ENCODE measurements at places on chromosomes 12 and 14. TPM values are rescaled to one million over a fixed set of nuclear protein-coding genes. Genes with fewer than 3 reads are reported as not detected.

DNA sequence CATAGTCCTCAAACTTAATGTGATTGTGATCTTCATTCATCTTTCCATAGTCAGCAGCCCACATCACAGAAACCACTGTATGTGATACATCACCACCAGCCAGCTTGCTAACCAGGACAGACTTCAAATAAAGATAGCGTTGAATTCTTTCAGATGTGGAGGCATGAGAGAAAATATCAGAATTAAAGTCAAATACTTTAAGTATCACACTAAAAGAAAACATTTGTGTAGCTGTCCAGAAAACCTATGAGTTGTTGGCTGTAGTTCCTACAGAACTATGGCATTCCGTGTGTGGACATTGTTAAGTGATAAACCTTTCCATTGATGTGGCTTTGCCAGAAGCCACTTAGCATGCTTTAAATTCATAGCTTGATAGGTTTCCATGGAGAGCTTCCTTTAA lies 105.1 kb downstream of the LLPH start:
- H3K4me3 ChIP-seq = no peak overlapping the region
- DNase-seq = peak; percentile 17
- H3K27ac ChIP-seq = no peak overlapping the region
- H3K4me1 ChIP-seq = no peaks in the 10 kb centered on the region
- H3K36me3 ChIP-seq = no peaks in the 10 kb centered on the region
- H3K27me3 ChIP-seq = no peaks in the 10 kb centered on the region

DNA sequence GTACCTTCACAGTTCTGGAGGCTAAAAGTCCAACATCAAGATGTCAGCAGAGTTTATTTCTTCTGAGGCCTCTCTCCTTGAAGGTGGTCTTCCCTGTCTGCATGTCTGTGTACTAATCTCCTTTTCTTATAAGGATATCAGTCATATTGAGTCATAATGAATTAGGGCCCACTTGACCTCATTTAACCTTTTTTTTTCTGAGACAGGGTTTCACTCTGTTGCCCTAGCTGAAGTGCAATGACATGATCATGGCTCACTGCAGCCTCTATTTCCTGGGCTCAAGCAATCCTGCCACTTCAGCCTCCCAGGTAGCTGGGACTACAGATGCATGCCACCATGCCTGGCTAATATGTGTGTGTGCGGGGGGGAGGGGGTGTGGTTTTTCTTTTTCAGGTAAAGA lies 41.7 kb downstream of the PPM1H start:
- no peaks in the 10 kb centered on the region for H3K27me3 ChIP-seq
- no peak for DNase-seq

DNA sequence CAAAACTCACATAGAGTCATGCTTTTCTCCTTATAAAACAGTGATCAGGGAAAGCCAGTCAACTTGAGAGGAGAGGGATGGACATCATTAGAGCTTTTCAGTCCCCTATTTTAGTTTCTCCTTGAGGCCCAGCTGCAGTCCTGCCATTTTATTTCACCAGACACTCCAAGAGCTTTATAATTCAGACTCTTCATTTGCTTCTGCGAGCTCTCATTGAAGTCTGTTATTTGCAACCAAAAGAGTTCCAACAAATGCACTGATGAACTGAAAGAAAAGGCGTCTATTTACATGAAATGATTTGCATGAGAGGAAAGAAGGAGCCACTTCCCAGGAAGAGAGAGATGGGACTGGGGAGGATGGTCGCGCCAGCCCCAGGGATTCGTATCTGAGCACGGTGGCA lies 86.8 kb downstream of the NDUFA12 start:
- H3K4me3 ChIP-seq = no peak overlapping the region
- H3K36me3 ChIP-seq = no peaks in the 10 kb centered on the region
- H3K27me3 ChIP-seq = no peaks in the 10 kb centered on the region
- DNase-seq = no peak
- no peak overlapping the region for H3K27ac ChIP-seq
- H3K4me1 ChIP-seq = no peaks in the 10 kb centered on the region

- H3K36me3 ChIP-seq = no peaks in the 10 kb centered on the region
- no peaks in the 10 kb centered on the region for H3K27me3 ChIP-seq
- H3K4me1 ChIP-seq = no peaks in the 10 kb centered on the region
- H3K27ac ChIP-seq = no peak overlapping the region
- DNase-seq = no peak
Observed at GRCh38 chr12:127548123-127548553, 718.8 kb upstream of the TMEM132C start.

- H3K4me1 ChIP-seq = peaks cover 29% of the 10 kb centered on the region
- H3K27ac ChIP-seq = no peak overlapping the region
- no peaks in the 10 kb centered on the region for H3K36me3 ChIP-seq
- DNase-seq = no peak
Observed at GRCh38 chr12:124664395-124665111, 97.1 kb upstream of the NCOR2 start.

GRCh38 chr14:61466249-61466904 lies 145.0 kb downstream of the PRKCH start:
- H3K36me3 ChIP-seq = no peaks in the 10 kb centered on the region
- H3K4me3 ChIP-seq = no peak overlapping the region
- no peak overlapping the region for H3K27ac ChIP-seq

DNA sequence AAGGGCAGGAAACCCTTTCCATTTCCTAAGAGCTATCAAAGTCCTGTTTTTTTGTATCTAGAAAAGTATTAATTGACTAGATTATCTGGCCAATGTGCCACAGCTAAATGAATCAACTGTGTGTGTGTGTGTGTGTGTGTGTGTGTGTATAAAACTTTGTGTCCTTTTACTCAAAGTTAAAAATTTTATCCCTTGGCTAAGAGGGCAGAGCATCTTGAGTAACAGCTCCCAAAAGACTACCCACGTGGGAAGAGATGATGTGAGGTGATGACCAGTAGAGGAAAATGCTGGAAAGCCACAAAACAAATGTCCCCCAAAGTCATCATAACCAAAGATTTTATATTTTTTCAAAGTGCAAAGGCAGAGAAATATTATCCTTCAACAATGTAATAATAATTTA lies 90.3 kb downstream of the FAR2 start:
- H3K27ac ChIP-seq = no peak overlapping the region
- H3K36me3 ChIP-seq = no peaks in the 10 kb centered on the region

Gene TGM1
- 2.5 TPM for total RNA-seq

DNA sequence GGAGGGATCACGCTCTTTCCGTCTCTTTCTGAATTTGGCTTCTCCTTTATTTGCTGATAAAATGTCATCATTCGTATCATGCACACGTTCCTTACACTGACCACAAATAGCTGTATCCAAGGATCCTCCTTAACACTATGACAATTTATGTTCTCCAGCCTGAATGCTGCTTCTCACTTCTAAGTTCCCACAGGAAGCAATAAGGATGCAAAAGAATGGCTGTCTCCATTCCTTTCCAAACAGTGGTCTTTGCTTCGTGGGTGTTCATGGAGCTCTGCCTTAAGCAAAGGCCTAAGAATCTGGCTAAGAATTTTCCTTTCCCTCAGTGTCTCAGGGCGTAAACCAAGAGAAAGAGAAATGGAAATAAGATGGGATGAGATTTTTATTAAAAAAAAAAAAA lies 200.2 kb downstream of the ITPR2 start:
- no peak for DNase-seq
- no peaks in the 10 kb centered on the region for H3K27me3 ChIP-seq
- H3K27ac ChIP-seq = peak overlapping the region; percentile 59
- no peaks in the 10 kb centered on the region for H3K36me3 ChIP-seq

DNA sequence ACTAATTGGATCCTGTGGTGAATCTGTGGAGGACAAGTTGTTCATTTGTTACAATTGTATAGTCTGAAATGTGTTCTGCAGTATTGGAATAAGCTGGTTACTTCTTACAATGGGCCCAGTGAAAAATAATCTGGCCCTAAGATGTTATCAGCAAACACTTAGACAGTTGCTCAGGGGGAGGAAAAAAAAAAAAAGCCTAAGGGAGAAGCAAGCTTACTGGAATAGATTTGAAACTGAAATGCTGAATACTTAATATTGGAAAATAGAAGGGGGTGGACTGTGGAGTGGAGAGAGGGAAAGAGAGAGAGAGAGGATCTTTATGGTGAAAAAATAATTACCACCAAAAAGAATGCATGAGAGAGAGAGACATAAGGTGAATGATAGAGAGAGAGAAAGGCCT lies 4.0 kb downstream of the FOXG1 start:
- no peaks in the 10 kb centered on the region for H3K36me3 ChIP-seq
- peaks cover 56% of the 10 kb centered on the region for H3K27me3 ChIP-seq
- peak overlapping the region; percentile 53 for H3K4me3 ChIP-seq
- no peak overlapping the region for H3K27ac ChIP-seq

- no peak overlapping the region for H3K4me3 ChIP-seq
- no peak for DNase-seq
- H3K36me3 ChIP-seq = no peaks in the 10 kb centered on the region
- H3K27me3 ChIP-seq = no peaks in the 10 kb centered on the region
- H3K4me1 ChIP-seq = no peaks in the 10 kb centered on the region
Observed at GRCh38 chr12:91529829-91530228, 347.2 kb upstream of the DCN start.

GRCh38 chr12:101948365-101948764 lies 71.0 kb downstream of the DRAM1 start:
- no peak overlapping the region for H3K27ac ChIP-seq
- H3K4me3 ChIP-seq = no peak overlapping the region
- no peak for DNase-seq
- H3K36me3 ChIP-seq = no peaks in the 10 kb centered on the region
- H3K4me1 ChIP-seq = no peaks in the 10 kb centered on the region
- H3K27me3 ChIP-seq = no peaks in the 10 kb centered on the region

Gene DNAH10
- total RNA-seq = 0.06 TPM

GRCh38 chr12:27841392-27841882 lies 61.4 kb upstream of the MANSC4 start:
- no peak for DNase-seq
- H3K27me3 ChIP-seq = no peaks in the 10 kb centered on the region
- no peak overlapping the region for H3K4me3 ChIP-seq
- H3K36me3 ChIP-seq = no peaks in the 10 kb centered on the region
- no peak overlapping the region for H3K27ac ChIP-seq

DNA sequence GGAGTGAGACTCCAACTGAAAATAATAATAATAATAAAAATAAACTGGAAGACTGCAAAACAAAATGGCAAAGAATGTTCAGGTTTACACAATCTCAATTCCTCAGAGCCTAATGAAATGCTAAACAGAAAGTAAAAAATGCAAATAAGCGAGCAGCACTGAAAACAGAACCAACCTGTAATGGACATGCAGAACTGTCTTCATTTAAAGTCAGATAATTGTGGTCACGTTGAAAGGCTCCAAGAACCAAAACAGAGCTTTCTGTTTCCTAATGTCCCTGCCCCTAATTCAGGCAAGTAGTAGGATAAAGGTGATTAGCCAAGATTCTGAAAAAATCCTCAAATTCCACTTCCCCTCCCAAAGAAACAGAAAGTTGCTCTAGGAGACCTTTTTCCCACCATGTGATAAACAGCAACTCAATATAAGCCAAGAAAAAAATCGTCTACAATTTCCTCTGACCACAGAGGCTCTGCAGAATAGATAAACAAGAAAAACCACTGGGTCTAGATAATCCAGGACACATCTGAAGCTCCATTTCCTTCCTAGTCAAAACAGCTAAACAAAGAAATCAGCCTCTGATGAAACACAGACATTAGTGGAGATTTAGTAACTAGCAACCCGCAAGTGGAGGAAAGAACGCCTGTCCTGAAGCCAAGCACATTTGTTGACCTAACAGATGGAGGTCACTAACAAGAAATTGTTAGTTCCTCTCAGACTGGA lies 3.0 kb downstream of the MIS18BP1 start:
- DNase-seq = no peak
- no peaks in the 10 kb centered on the region for H3K27me3 ChIP-seq
- H3K36me3 ChIP-seq = no peaks in the 10 kb centered on the region
- H3K4me3 ChIP-seq = peak overlapping the region; percentile 17
- H3K27ac ChIP-seq = peak overlapping the region; percentile 53
- peaks cover 37% of the 10 kb centered on the region for H3K4me1 ChIP-seq

GRCh38 chr14:28138341-28138740 lies 628.2 kb upstream of the FOXG1 start:
- H3K27me3 ChIP-seq = no peaks in the 10 kb centered on the region
- no peaks in the 10 kb centered on the region for H3K36me3 ChIP-seq
- no peak for DNase-seq
- no peaks in the 10 kb centered on the region for H3K4me1 ChIP-seq

Gene PHETA1
- total RNA-seq = 9.6 TPM

- DNase-seq = no peak
Observed at GRCh38 chr12:115953450-115953849, 324.0 kb downstream of the MED13L start.

DNA sequence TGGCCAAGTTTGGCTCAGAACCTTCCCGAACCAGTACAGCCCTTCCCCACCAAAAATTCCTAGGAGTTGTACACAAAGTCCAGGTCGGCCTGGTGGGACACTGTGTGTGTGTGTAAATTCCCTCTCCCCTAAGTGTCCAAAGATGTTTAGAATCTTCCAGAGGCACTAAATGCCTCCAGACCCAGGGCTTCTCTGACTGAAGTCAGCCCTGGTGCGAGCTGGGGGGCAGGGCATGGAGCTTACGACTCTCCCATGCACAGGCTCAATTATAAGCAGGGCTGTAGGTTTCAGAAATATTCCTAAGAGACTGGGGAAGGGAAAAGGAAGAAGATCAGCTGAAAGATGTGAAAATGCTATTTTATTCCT lies 106.9 kb upstream of the ATF7IP start:
- H3K4me3 ChIP-seq = peak overlapping the region; percentile 32
- DNase-seq = no peak
- H3K36me3 ChIP-seq = no peaks in the 10 kb centered on the region
- no peaks in the 10 kb centered on the region for H3K27me3 ChIP-seq
- peak overlapping the region; percentile 87 for H3K27ac ChIP-seq
- peaks cover 49% of the 10 kb centered on the region for H3K4me1 ChIP-seq
